ENCODE measurements at places on chromosomes 2 and 18.

- DNase-seq = no peak
These were observed 32.4 kb upstream of the CASP10 start for GRCh38 chr2:201150454-201151020.

DNA sequence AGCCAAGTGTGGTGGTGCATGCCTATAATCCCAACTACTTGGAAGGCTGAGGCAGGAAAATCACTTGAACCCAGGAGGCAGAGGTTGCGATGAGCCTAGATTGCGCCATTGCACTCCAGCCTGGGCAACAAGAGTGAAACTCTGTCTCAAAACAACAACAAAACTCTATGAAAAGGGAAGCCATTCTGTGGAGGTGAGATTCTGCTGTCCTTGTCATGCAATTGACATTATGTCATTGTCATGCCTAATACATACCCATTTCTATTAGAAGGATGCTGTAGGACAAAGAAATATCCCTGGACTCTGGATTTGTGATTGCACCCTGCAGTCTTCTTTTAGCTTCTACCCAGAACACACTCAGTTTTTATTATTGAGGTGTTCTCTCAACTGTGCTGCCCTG, 8.6 kb downstream of the RASGRP3 start:
- DNase-seq = no peak

DNA sequence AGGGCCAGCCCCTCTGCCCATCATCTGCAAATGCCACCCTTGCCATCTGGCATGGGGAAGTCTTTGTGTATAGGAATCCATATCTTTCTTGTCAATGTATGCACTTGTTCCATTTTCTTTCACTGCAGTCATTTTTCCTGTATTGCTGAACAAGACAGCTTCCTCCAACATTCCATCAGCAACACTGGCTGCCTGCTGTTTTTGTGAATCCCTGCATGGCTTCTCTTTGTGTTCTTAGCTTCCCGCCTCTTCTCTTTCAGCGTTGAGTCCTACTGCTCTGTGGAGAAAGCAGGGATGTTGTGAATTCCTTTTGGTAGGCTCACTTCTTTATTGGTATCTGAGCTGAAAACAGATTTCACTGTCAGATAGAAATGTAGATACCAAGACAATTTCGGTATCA, 150.0 kb downstream of the LPIN1 start:
- no peak for DNase-seq

- DNase-seq = no peak
These were observed 445.6 kb upstream of the POU3F3 start for GRCh38 chr2:104408266-104408665.

DNA sequence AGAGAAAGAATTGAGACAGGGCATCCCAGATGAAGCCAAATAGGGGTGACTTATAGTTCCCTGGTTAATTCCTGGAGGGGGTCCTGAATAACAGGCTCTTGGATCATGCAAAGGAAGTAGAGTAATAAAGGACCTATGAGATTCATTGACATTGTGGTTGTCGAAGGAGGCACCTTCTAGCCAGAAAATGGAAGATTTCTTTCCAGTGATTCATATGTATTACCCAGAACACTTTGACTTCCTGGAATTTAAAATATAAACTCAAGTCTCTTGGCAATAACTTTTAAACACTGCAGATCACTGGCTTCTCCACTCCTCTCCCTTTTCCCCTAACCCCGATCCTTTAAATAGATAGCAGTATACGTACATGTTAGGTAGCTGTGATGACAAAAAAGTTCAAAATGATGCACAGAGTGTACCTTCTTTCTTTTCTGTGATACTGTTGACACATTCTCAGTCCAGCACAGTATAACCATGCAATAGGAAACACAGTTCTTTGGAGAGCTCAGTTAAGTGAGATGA, 211.8 kb downstream of the LTBP1 start:
- no peak for DNase-seq

DNA sequence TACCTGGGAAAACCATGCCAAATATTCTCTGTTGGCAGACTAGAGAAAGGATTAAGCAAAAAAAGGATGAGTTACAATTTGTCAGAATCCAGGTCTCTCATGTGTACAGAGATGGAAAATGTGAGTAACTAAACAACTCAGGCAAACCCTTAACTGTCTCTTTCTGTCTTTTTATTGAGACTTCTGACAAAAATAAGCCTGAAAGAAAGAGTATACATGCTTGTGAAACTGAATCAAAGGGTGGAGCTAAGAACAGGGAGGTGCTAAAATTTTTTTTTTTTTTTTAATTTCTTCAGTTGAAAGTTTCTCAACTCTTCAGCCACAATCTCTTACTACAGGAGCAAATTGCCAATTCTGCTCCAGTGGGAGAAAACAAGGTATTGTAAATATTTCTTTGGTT, at the start of gene SERPINB10:
Gene SERPINB10 (plus strand): TSS at position 295 of the 400 bp plus-strand sequence. CDS start 7,553 bp downstream, outside the sequence.
- no peak for DNase-seq

GRCh38 chr2:127475788-127476187, 50.5 kb downstream of the IWS1 start:
- DNase-seq = no peak

DNA sequence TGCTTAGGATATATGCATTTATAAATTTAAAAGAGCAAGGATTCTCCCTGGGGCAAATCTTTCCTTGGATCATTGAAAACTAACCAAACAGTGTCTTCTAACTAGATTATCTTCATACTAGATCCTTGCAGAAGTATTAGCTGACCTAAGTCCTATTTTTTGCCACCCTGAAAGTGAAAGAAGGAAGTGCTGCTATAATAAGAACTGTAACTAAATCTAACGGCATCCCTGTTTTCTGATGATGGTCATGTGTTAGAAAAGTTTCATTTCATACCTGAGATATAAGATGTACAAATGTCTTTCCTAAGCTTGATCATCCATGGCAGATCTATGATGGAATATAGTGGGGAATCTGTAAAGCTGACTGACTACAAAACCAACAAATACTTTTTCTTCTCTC, 102.7 kb downstream of the MAP2 start:
- DNase-seq = no peak

DNA sequence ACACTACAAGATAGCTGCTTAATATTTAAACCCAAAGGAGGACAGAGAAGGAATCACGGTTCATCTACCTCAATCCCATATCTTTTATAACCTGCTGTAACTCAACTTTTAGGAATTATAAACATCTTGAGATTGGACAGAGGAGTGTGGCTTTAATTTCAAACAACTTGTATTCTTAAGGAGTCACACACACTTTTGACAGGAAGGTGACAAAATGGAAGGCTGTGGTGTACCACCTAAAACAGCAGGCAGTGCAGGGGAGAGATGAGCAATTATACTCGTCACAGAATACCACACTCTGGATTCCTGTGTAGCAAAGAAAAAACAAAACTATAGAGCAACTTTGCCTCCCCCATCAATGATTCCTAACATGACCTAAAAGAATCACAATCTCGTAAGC, 194.8 kb downstream of the ZEB2 start:
- peak; percentile 58 for DNase-seq

DNA sequence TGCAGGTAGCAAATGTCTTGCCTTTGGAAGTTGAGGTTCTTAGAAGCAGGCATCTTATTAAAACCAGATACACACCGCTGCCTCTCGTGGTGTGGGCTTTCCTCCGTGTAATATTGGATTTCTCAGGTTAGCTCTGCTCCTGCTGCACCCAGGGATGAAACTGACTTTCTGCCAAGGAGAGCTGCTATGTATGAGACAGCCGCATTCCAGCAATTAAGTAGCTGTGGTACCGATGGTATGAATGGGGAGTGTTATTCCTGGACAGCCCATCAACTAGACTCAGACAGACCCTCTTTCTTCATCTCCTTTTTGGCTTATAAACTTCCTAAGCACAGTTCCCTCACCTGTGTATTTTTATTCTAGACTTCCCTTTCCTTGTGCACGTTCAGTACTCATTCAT, 6.8 kb upstream of the EHD3 start:
- DNase-seq = no peak

GRCh38 chr2:45585267-45585861, 25.7 kb downstream of the SRBD1 start:
- DNase-seq = no peak

DNA sequence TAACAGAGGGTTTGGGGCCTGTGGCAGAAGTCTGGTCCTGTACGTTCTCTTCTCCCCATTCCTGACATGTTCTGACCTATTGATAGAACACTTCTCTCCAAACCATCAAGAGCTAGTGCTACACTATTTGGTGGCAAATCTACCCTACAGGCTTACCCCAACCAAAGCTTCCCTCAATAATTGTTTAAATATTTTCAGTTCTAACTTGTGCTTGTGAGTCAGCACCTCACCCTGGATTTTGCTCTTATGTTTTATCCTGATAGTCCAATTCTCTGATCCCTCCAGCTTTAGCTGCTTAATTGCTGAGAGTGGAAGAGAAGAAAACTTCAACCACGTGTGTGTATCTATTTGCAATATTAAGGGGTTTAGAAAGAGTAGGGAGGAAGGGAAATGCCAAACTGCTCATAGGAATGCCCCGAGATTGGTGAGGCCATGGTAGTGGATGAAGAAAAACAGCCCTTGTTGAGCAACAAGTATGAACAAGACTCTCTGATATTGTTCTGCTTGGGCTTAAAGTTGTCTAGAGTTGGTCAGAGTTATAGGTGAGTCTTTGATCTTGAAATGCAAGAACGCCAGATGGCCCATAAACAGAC, 67.8 kb upstream of the PARD3B start:
- DNase-seq = no peak

GRCh38 chr2:104851291-104852089, 2.4 kb upstream of the POU3F3 start:
- no peak for DNase-seq

- DNase-seq = no peak
These were observed 37.1 kb downstream of the CRIM1 start for GRCh38 chr2:36392571-36393255.

Measured in effector memory CD8-positive, alpha-beta T cell (primary cell).